ENCODE measurements at places on chromosomes 3 and 15. TPM values are rescaled to one million over a fixed set of nuclear protein-coding genes. Genes with fewer than 3 reads are reported as not detected.

- no peaks in the 10 kb centered on the region for H3K27me3 ChIP-seq
- DNase-seq, result no peak
- H3K4me3 ChIP-seq, result no peak overlapping the region
- H3K27ac ChIP-seq, result no peak overlapping the region
- no peaks in the 10 kb centered on the region for H3K36me3 ChIP-seq
- H3K4me1 ChIP-seq, result no peaks in the 10 kb centered on the region
Observed at GRCh38 chr3:182139627-182140357, 428.1 kb downstream of the SOX2 start.

- no peaks in the 10 kb centered on the region for H3K36me3 ChIP-seq
- H3K27me3 ChIP-seq, result no peaks in the 10 kb centered on the region
- H3K4me3 ChIP-seq, result no peak overlapping the region
- DNase-seq, result no peak
Observed at GRCh38 chr15:47843124-47843663, 125.9 kb downstream of the SEMA6D start.

- H3K27ac ChIP-seq, result peak overlapping the region; percentile 53
- DNase-seq, result peak; percentile 92
- H3K4me3 ChIP-seq, result no peak overlapping the region
- no peaks in the 10 kb centered on the region for H3K4me1 ChIP-seq
Observed at GRCh38 chr3:102006812-102007485, 157.6 kb downstream of the NFKBIZ start.

DNA sequence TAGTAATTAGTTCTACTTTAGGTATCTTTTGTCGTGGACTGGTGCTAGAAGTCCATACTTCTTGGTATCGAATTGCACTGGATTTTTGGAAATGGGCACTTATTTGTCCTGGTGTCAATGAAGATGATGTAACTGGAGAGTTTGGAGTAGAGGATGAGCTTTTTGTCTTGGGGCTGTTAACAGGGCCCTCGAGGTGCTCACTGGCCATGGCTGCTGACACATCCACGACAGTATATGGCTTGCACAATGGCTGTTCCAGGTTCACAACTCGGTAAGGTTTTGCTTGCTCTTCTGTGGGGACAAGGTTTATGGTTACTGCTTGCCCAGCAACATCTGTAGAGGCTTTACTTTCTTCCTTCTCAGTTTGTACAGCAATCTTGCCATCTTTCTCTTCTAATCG, 109.4 kb upstream of the TSPAN3 start:
- no peak overlapping the region for H3K4me3 ChIP-seq
- no peaks in the 10 kb centered on the region for H3K4me1 ChIP-seq
- DNase-seq, result no peak

GRCh38 chr3:129576514-129577352, 29.7 kb downstream of the PLXND1 start:
- H3K4me1 ChIP-seq, result no peaks in the 10 kb centered on the region
- DNase-seq, result no peak
- peaks cover 9% of the 10 kb centered on the region for H3K36me3 ChIP-seq

- DNase-seq, result peak; percentile 54
- H3K27ac ChIP-seq, result no peak overlapping the region
- no peaks in the 10 kb centered on the region for H3K4me1 ChIP-seq
- no peaks in the 10 kb centered on the region for H3K36me3 ChIP-seq
- no peaks in the 10 kb centered on the region for H3K27me3 ChIP-seq
Observed at GRCh38 chr3:144010371-144010770, 38.7 kb downstream of the DIPK2A start.

GRCh38 chr3:127177226-127177625, 15.7 kb upstream of the PRR23E start:
- no peak overlapping the region for H3K4me3 ChIP-seq
- DNase-seq, result no peak
- H3K27me3 ChIP-seq, result no peaks in the 10 kb centered on the region
- H3K36me3 ChIP-seq, result no peaks in the 10 kb centered on the region

DNA sequence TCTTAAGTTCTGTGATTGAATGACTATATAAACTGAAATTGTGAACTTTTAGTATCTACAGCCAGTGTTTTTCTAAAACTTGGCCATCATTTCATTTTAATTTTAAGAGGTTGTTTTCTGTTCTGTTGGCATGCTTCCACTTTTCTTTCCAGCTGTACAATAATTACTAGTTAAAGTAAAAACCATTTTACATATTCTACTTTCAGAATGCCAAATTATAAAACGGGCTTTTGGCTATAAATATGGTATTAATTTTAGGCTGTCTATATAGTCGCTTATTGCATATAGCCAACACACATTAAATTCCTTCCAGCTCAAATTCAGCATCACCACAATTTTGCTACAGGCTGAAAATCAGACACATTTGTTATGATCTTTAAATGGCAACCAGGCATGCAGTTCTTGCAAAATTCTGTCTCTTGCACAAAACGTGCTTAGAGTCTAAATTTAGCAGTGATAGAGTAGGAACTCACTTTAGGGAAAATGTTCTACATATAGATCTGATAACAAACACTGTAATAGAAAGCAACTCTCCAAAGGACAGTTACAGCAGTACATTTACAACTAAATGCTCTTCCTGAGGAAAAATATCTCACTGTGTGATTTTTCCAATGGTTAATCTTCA, 81.1 kb downstream of the BTD start:
- no peak overlapping the region for H3K4me3 ChIP-seq
- no peak for DNase-seq
- H3K27me3 ChIP-seq, result no peaks in the 10 kb centered on the region
- no peaks in the 10 kb centered on the region for H3K4me1 ChIP-seq
- H3K36me3 ChIP-seq, result peaks cover 16% of the 10 kb centered on the region
- H3K27ac ChIP-seq, result no peak overlapping the region

GRCh38 chr3:167669699-167670098, 16.0 kb upstream of the WDR49 start:
- no peak overlapping the region for H3K4me3 ChIP-seq
- no peak for DNase-seq
- peaks cover 3% of the 10 kb centered on the region for H3K36me3 ChIP-seq
- no peaks in the 10 kb centered on the region for H3K27me3 ChIP-seq
- H3K27ac ChIP-seq, result no peak overlapping the region

- no peaks in the 10 kb centered on the region for H3K4me1 ChIP-seq
- H3K27me3 ChIP-seq, result peaks cover 2% of the 10 kb centered on the region
- no peak overlapping the region for H3K4me3 ChIP-seq
- DNase-seq, result no peak
Observed at GRCh38 chr15:41983621-41984571, 11.5 kb upstream of the EHD4 start.

DNA sequence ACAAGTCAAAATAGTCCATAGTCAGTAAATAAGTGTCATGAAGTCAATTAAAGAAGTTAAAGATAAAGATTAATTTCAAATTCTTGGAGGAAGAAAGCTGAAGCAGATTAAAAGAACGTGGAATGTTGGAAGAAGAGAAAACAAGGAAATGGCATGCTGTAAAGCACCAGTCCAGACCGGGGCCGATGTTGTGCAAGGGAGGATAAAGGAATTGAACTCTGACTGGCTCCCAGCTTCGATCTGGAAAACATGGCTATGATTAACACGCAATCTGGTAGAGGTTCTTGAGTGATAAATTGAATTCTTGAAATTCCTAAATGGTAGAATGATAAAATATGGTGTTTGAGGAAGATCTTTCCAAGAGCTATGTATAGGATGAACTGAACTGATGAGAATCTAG, 194.4 kb downstream of the MEIS2 start:
- no peak overlapping the region for H3K4me3 ChIP-seq
- H3K4me1 ChIP-seq, result no peaks in the 10 kb centered on the region
- no peak overlapping the region for H3K27ac ChIP-seq
- H3K36me3 ChIP-seq, result no peaks in the 10 kb centered on the region

DNA sequence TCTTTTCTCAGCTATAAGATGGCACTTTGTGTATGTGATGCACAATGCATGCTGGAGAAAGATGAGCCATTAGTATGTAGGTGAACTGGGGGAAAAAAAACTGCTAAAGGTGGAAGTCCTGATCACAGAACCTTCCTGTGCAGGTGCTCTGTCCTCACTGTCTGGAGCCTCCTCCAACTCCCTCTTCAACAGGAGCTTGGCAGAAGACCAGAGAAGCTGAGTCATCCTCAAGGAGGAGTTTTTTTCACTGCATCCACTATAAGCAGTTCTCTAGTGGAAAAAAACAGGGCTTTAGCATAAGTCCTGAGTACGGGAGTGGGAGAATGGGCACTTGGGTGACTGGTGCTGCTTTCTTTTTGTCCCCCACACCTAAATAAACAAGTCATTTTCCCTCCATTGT, 168.4 kb upstream of the CADPS start:
- H3K4me3 ChIP-seq, result no peak overlapping the region
- H3K36me3 ChIP-seq, result no peaks in the 10 kb centered on the region
- H3K27ac ChIP-seq, result no peak overlapping the region
- DNase-seq, result no peak

GRCh38 chr3:41502023-41502422, 302.7 kb downstream of the CTNNB1 start:
- H3K36me3 ChIP-seq, result no peaks in the 10 kb centered on the region
- no peaks in the 10 kb centered on the region for H3K27me3 ChIP-seq
- no peak overlapping the region for H3K27ac ChIP-seq
- peak; percentile 57 for DNase-seq

The ALDH1A3 gene
- total RNA-seq, result 18.6 TPM

The DNAH12 gene
- 37.8 TPM for total RNA-seq

The CHRNB4 gene
- not detected for total RNA-seq

Measured in lung (tissue), 17 donors.